Tibial artery (tissue), 4 donors: ENCODE measurements at places on chromosomes 2 and 18.

DNA sequence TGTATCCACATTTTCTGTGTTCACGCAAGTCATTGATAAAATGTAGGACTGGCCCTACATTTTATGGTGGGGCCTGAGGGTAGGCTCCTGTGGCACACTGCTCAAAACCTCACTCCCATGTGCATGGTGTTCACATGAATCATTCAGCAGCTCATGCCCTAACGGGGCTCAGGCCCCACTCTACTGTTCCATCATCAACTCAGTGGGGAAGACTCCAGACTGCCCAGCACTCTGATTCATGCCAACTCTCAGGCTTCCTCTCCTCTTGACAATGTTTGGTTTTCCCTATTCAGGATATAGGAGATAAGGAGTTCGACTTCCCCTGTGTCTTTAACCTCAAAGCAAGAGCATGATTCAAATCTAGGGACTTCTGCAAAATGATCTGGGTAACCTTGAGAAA lies 92.0 kb upstream of the BOD1L2 start:
- DNase-seq = no peak

DNA sequence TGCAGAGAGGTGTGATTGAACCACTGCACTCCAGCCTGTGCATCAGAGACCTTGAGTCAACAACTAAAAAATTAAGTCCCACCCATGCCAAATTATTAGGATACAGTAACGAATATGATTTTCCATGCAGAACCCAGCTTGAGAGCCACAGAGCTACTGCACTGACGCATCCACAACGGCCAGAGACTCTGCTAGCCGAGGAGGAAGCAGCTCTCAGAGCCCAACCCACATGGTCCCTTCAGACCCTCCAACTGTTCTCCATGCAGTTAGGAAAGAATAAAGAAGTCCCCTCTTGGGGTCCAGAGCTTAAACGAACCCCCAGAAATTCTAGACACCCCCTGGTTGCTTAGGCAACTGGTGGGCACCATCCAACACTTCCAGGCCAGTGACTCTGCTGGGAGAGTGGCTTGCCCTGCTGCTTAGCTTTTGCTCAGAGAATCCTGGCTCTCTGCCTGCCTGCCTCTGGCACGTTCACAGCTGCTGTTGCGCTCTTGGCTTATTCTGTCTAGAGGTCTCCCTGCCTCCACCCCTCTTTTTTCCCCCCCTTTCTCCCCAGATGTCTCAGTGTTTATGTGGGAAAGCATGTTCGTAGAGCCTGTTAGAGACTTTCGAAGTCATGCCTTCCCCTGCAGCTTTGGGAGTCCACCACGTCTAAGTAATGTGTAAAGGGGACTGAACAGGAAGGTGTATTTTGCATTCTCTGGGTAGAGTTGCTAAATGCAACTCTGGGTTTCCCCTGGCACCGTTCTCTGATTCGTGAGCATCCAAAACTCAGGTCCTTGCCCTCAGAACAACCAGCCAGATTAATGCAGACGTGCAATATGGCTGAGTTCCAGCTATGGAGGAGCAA lies 26.0 kb upstream of the SP3 start:
- DNase-seq = peak; percentile 95

DNA sequence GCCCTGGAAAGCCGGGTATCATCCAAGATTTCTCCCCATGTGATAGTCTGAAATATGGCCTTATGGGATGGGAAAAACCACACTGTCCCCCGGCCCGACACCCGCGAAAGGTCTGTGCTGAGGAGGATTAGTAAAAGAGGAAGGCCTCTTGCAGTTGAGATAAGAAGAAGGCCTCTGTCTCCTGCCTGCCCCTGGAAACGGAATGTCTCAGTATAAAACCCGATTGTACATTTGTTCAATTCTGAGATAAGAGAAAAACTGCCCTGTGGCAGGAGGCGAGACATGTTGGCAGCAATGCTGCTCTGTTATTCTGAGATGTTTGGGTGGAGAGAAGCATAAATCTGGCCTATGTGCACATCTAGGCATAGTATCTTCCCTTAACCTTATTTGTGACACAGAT lies 26.8 kb downstream of the RUFY4 start:
- no peak for DNase-seq

GRCh38 chr18:36199691-36200295 lies 12.5 kb downstream of the MOCOS start:
- DNase-seq = no peak

DNA sequence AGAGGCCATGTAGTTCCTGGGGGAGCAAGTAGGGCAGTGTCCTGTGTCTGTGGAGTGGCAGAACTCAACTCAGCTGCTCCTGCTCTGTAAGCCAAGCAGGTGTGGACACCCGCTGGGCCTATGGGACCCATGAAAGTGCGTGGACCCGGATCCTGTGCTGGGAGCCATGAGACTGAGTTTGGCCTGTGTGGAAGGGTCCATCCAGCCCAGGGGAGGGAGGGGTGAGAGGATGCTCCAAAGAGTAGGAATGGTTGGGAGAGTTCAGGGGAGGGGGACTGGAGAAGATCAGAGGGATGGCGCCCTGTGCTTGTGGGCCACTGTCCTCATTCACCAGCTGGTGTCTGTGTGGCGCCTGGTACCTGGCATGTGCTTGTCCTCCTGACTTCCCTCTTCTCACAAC lies 226.4 kb upstream of the HS6ST1 start:
- no peak for DNase-seq

GRCh38 chr2:203476881-203477280 lies 58.2 kb downstream of the RAPH1 start:
- no peak for DNase-seq
